Cardiac ventricle fibroblast (primary cell): ENCODE measurements at places on chromosomes 11 and 22. TPM values are rescaled to one million over a fixed set of nuclear protein-coding genes. Genes with fewer than 3 reads are reported as not detected.

The SLC17A6 gene
- not detected in 2 replicates for total RNA-seq

The DRD2 gene
- total RNA-seq: 0.31 TPM in 1 of 2 replicates, not detected in the other

The SPDYC gene
- total RNA-seq: not detected in 2 replicates

The ARHGAP1 gene
- total RNA-seq: 61.3 and 71.5 TPM in 2 replicates

The CFAP300 gene
- 9.3 and 13.4 TPM in 2 replicates for total RNA-seq

The KDM4D gene
- 0.25 and 0.64 TPM in 2 replicates for total RNA-seq

The ARHGAP8 gene
- not detected in 2 replicates for total RNA-seq

The TEX54 gene
- not detected in 2 replicates for total RNA-seq

The KRTAP5-11 gene
- not detected in 2 replicates for total RNA-seq

The POTEH gene
- total RNA-seq: not detected in 2 replicates

The PYGM gene
- 2.7 and 3.0 TPM in 2 replicates for total RNA-seq
